ENCODE measurements at places on chromosomes 12 and 14. TPM values are rescaled to one million over a fixed set of nuclear protein-coding genes. Genes with fewer than 3 reads are reported as not detected.

The CLEC9A gene
- not detected for total RNA-seq

The CCDC184 gene
- 0.33 TPM for total RNA-seq

The CAND1 gene
- 54.8 TPM for total RNA-seq

The NKX2-1 gene
- not detected for total RNA-seq

The FAM186B gene
- 0.13 TPM for total RNA-seq

The KRT82 gene
- not detected for total RNA-seq

The ARHGEF40 gene
- total RNA-seq, result 47.3 TPM

The E2F7 gene
- 10.9 TPM for total RNA-seq

The MIPOL1 gene
- 2.9 TPM for total RNA-seq

The TAS2R7 gene
- total RNA-seq, result not detected

The TAS2R10 gene
- total RNA-seq, result not detected

The ADAMTS20 gene
- total RNA-seq, result not detected

The RNF34 gene
- 40.2 TPM for total RNA-seq

The ZNF385A gene
- total RNA-seq, result 5.9 TPM

The AICDA gene
- not detected for total RNA-seq

The CMA1 gene
- not detected for total RNA-seq

The TAS2R43 gene
- 0.16 TPM for total RNA-seq

The CNPY2 gene
- 76.6 TPM for total RNA-seq

The MYL2 gene
- total RNA-seq, result not detected

The DPPA3 gene
- not detected for total RNA-seq

The EXOC3L4 gene
- total RNA-seq, result 0.25 TPM

The DLGAP5 gene
- total RNA-seq, result 1.9 TPM

The LRRC10 gene
- not detected for total RNA-seq

The SYNDIG1L gene
- total RNA-seq, result not detected

The LMO3 gene
- not detected for total RNA-seq

The LMNTD1 gene
- not detected for total RNA-seq

The SERPINA10 gene
- total RNA-seq, result not detected

The SRRM4 gene
- under 0.01 TPM for total RNA-seq

The DIP2B gene
- 22.8 TPM for total RNA-seq

The PPFIA2 gene
- total RNA-seq, result 0.16 TPM

The OAS1 gene
- total RNA-seq, result 2.3 TPM

The DHRS1 gene
- 19.7 TPM for total RNA-seq

The MSI1 gene
- 2.0 TPM for total RNA-seq

The POU6F1 gene
- total RNA-seq, result 8.5 TPM

The HOTAIR gene
- 0.49 TPM for total RNA-seq

The HOXC13 gene
- not detected for total RNA-seq

The NUAK1 gene
- 25.1 TPM for total RNA-seq

The OR4K1 gene
- total RNA-seq, result not detected

The TCL1B gene
- not detected for total RNA-seq

The RIPK3 gene
- total RNA-seq, result 1.1 TPM

The USP30 gene
- 10.8 TPM for total RNA-seq

The CCDC196 gene
- not detected for total RNA-seq

The JAG2 gene
- total RNA-seq, result 2.4 TPM

The TSPAN19 gene
- total RNA-seq, result 0.13 TPM

The TSPAN9 gene
- total RNA-seq, result 24.9 TPM

The CNTN1 gene
- total RNA-seq, result 2.4 TPM

The EDDM3A gene
- not detected for total RNA-seq

The PTGER2 gene
- total RNA-seq, result 14.5 TPM
